Activated naive CD4-positive, alpha-beta T cell treated with anti-CD3 and anti-CD28 coated beads for 36 hours (primary cell): ENCODE measurements at places on chromosomes 6 and 20. TPM values are rescaled to one million over a fixed set of nuclear protein-coding genes. Genes with fewer than 3 reads are reported as not detected.

DNA sequence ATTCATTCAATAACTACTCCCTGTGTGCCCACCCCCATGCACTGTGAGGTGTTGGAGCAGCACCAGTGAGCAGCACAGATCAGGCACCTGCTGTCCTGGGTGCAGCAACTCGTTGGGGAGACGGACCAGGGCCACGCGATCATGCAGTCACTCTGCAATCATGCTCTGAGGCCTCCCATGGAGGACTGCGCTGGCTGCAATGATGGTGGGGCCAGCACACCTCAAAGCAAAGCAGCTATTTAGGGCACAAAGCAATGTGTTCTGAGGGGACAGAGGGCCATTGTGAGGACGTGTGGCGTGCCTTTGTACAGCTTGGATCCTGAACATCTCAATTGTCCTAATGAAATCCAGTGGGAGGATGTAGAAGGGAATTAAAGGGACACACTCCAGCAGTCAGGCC lies 41.0 kb upstream of the MPC1 start:
- no peaks in the 10 kb centered on the region for H3K27me3 ChIP-seq
- peaks cover 5% of the 10 kb centered on the region for H3K36me3 ChIP-seq
- no peak overlapping the region for H3K27ac ChIP-seq
- DNase-seq = no peak
- H3K4me1 ChIP-seq = peaks cover 16% of the 10 kb centered on the region
- H3K4me3 ChIP-seq = no peak overlapping the region

DNA sequence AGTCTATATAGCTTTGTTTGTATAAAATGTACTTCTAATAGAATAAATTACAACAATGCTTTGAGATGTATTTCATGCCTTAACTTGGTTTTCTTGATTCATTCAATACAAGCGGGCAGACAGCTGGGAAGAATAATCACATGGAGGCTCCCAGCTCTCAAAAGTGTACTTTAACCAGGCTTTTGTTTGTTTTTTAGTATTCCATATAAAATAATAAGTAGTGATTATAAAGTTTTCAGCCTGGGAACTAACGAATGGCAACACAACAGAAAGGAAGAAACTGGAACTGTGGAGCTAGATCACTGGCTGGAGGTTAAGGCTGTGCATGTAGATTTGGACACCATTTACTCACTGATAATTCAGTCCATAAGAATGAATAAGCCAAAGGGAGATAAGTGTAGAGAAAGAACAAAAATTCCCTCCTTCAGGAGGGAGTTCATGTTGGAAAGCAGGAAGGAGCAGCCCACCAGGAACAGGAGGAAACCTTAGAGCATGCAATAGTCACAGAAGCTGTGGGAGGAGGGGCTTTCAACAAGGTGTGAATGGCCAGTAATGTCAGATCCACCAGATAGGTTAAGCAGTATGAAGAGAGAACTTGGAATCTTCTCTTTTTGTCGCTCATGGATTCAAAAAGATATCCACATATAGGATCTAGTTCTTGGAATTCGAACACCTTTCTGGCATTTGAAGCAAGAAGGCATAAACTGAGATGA lies 41.2 kb upstream of the SLC35D3 start:
- no peak overlapping the region for H3K4me3 ChIP-seq
- peaks cover 18% of the 10 kb centered on the region for H3K36me3 ChIP-seq
- peaks cover 6% of the 10 kb centered on the region for H3K4me1 ChIP-seq

GRCh38 chr20:48198929-48199451 lies 413.7 kb upstream of the SULF2 start:
- H3K4me1 ChIP-seq = no peaks in the 10 kb centered on the region
- peaks cover 2% of the 10 kb centered on the region for H3K27me3 ChIP-seq
- no peak overlapping the region for H3K27ac ChIP-seq
- H3K36me3 ChIP-seq = no peaks in the 10 kb centered on the region

KCNK16 gene
- not detected for total RNA-seq

GRCh38 chr6:34919651-34920050 lies 30.6 kb downstream of the ANKS1A start:
- no peak overlapping the region for H3K4me3 ChIP-seq
- DNase-seq = no peak
- H3K27me3 ChIP-seq = no peaks in the 10 kb centered on the region
- H3K27ac ChIP-seq = no peak overlapping the region
